ENCODE measurements at places on chromosomes 7 and 10. TPM values are rescaled to one million over a fixed set of nuclear protein-coding genes. Genes with fewer than 3 reads are reported as not detected.
A peak's percentile ranks its signal among the peaks of the same experiment; 100 is the strongest.

DNA sequence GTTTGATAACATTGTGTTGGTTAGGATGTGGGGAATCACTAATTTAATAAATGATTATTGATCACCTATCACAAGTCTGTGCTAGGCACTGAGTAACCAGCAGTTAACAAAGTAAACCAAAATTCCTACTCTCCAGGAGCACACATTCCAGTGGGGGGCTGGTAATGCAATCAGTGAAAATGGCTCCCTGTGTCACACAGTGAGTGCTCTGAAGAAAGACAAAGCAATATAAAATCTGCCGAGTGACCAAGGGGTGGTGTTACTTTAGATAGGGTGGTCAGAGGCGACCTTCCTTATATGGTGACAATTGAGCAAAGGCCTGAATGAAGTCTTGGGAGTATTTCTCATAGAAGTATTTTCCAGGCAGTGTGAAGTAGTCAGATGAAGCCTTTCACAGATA, 13.6 kb upstream of the SMC3 start:
- no peak for DNase-seq

- peak; percentile 52 for DNase-seq
Observed at GRCh38 chr10:1048349-1048731, 579 bp downstream of the IDI1 start.

DNA sequence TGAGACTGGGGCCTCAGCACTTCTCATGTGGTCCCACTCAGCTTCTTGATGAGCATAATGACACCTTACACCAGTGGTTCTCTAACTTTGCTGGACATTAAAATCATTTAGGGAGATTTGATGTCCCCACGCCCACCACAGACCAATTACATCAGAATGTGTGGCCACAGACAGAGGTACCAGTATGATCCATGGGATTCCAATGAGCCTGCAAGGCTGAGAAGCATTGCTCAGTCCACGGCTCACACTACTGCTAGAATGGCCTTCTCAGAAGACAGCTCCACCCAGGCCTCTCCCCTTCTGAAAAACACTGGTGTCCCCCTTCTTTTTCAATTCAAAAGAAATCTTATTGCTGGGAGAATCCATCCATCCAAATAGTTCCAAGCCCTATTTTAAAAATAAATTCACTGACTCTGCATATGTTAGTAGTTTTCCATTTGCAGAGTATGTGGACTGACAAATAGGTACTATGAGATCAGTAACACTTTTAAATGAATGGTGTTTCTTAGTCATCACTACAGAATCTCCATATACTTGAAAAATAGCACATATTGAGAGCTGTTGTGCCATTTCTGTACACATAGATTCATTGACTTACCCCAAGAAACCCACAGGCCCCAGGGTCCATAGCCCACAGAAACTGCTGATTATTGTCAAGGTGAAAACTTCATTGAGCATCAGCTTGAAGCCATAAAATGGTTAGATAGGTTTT, 34.5 kb upstream of the TECTB start:
- DNase-seq: no peak

DNA sequence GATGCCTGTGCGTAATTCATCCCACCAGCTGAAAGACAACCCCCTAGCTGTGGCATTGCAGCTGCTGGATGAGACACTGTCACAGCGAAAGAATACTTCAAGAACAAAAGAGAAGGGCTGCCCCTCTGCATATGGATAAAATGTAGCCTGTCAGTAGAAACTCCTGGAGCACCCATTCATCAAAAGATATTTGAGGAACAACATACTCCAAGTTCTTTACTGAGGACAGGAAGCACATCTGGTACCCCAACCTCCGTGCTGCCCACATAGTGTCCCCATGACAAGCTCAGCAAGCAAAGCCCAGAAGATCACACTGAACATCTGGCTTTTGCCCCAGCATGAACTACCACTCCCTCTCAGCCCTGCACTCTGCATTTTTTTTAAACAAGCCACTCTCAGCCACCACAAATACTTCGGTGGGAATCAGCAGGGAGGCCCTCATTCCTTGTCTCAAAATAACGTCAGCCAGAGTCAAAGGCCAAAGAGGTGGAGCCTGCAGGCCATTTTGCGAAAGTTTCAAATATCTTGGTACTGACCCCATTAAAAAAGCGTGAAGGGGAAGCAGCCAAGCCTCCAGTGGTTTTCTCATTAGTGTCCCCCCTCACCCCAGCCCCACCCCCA, 1.7 kb downstream of the CREB3L2 start:
- no peak for DNase-seq

GRCh38 chr7:116399819-116400218, 99.7 kb upstream of the CAV2 start:
- DNase-seq: no peak

DNA sequence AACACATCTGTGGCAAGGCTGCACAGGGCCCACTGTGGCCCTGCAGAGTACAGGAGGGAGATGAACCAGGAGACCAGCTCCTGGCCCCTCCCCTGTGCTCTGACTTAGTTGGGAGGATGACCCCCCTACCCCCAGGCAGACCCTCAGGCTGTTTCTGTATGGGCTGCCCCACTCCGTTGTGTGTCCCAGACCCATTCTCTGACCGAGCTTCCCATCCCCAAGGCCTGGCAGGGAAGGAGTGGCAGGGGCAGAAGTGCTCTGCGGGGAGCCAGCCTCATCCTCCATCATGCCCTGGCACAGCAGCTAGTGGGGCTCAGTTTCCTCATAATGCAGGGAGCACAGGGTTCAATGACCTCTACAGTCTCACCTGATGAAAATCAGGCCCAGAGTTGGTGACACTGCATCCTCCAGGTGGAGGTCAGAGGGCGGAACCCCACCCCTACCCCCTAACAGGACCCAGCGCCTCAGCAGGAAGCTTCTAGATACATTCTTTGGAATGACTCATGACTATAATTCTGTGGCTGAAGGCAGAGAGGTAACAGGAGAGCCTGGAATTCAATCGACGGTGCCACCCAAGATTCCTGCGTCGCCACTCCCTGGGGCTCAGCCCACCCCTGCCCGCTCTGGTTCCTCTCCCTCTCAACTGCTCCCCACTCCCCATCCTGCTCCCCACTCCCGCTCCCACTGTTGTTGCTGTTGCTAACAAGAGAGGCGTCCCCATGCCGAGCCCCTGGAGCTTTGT, 18.2 kb downstream of the PODXL start:
- DNase-seq: no peak

- no peak for DNase-seq
Observed at GRCh38 chr7:101998029-101998905, 180.8 kb downstream of the CUX1 start.

DNA sequence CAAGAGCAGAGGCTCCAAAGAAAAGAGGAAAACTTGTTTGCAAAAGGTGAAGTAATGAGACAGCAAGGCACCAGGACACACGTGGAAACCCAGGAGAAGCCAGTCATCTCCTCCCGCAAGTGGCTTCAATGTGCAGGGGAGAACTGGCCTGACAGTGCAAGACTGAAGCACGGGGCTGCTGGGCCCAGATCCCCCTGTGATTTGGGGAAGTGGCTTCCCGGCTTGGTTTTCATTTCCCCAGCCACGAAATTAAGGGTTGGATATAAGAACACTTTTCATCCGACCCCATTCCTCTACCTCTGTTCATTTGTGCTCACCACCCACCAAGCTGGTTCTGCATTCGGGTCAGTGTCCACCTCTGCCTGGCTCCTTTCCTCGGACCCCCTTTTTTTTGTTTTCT, 306.4 kb downstream of the FGFR2 start:
- DNase-seq: no peak

The DRGX gene
- total RNA-seq: 0.11 TPM

The TMEM139 gene
- 54.1 TPM for total RNA-seq

The MRC1 gene
- 11.0 TPM for total RNA-seq

The COL1A2 gene
- total RNA-seq: 103 TPM

Measured in left colon (tissue), 2 donors.